Germinal center (tissue), 1 donor: ENCODE measurements at places on chromosomes 16 and 17.

GRCh38 chr16:74186561-74186971 is 110.0 kb upstream of the PSMD7 start:
- DNase-seq, result no peak

DNA sequence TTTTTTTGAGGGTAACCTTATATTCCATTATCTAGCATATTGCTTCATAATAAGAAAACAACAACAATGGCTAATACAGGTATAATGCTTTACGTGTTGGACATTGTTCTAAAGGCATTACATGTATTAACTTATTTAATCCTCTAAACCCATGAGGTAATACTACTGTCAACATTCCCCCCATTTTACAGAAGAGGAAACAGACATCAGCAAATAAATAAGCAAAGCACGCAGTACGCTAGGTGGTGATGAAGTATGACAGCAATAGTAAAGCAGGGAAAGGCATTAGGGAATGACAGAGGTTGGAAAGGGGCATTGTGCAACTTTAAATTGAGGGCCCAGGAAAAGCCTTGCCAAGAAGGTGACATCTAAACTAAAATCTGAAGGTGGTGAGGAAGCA is 4.6 kb downstream of the ANKRD40 start:
- no peak for DNase-seq

DNA sequence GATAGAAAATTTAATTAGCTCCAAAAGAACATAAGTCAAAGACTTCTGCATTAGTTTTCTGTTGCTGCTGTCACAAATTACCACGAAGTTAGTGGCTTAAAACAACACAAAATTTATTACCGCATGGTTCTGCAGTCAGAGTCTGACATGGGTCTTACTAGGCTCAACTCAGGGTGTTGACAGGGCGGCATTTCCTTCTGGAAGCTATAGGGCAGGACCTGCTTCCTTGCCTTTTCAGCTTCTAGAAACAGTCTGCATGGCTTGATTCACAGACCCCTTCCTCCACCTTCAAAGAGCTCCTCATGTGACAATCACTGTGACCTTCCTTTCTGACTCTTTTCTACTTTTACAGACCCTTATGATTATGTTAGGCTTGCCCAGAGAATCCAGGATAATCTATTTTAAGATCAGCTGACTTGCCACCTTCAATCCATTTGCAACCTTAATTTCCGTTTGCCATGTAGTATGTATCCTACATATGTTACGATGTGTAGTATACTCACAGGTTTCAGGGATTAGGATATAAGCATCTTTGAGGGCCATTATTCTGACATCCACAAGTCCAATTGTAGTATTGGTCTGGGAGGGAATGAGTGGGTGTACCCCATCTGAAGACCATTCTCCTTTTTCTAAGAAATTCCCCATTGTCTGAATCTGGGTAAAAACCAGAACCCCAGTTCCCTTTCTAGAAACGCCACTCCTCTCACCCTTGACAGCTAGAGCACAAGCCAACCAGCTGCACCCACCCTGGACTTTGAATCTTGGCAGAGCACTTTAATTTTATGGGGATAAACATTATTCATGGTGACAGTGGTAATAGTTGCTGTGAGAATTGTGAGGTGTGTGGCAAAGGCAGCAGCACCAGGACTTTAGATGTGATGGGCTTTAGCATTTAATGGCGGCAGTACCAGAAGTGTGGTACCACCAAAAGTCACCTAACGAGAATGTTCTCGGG is 265.5 kb downstream of the KCNJ2 start:
- no peak for DNase-seq

DNA sequence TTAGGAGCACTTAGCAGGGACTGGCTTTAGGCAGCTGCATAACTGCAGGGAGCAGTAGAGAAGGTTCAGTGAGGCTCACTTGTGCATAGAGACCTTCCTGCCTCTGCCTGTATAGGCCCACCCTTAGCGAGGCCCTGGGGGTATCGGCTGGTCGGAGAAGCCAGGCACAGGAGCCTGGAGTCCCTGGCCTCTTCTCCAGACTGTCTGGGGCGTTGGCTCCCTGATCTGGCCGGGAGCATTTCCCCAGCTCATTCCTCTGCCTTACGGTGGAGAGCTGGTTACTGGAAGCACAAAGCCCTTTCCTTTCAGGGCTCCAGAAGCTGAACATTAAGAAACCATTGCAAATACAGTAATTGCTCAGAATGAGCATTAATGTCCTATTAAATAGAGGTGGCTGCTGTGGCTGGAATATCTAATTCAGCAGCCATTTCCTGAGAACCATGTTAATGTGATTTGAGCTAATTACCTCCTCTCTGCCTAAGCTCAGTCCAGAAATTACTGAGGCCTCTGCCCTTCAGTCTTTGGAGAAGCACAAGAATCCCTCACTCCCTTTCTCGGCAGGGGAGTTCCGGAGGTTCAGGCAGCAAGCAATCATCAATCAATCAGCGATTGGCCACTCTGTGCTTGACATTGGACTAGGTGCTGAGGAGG is 18.8 kb upstream of the TMEM220 start:
- DNase-seq, result no peak

- DNase-seq, result no peak
These were observed 97.2 kb downstream of the RAP1GAP2 start for GRCh38 chr17:2893422-2893914.

DNA sequence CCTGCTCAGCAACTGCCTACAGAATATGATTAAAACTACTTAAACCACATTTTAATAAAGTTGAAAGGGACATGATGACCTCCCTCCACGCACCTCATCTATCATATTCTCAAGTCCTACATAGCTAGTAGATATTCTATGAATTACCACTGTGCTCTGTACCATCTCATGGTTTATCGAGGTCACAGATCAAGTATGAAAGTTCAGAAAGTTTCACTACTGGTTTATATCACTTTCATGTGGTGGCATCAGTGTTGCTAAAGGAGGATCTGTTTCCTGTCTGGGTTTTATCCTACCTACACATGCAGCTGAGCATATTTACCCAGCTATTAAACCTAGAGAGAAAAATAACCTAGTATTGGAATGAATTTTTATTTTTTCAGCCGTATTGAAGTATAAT is 214.9 kb upstream of the MON1B start:
- DNase-seq, result peak; percentile 21

- DNase-seq, result no peak
These were observed 115.0 kb upstream of the CIBAR2 start for GRCh38 chr16:85227084-85227945.
